Ecto neural progenitor cell (in vitro differentiated cells): ENCODE measurements at places on chromosomes 7 and 10.

GRCh38 chr10:75512203-75512933 is 80.9 kb downstream of the LRMDA start:
- DNase-seq = no peak

GRCh38 chr10:13787015-13787421 is 200.3 kb downstream of the PRPF18 start:
- no peak for DNase-seq

- peak; percentile 82 for DNase-seq
Measured at GRCh38 chr10:20954519-20954918, 57.4 kb upstream of the NEBL start.

- DNase-seq = no peak
Measured at GRCh38 chr10:98980353-98980752, 255.3 kb downstream of the HPSE2 start.

- no peak for DNase-seq
Measured at GRCh38 chr10:2791774-2792443, 275.4 kb upstream of the PFKP start.

- DNase-seq = no peak
Measured at GRCh38 chr7:335358-336148, 45.6 kb downstream of the FOXL3 start.

GRCh38 chr7:158257001-158257400 is 330.6 kb downstream of the PTPRN2 start:
- DNase-seq = no peak

- DNase-seq = no peak
Measured at GRCh38 chr7:139441961-139442360, 41.5 kb downstream of the KLRG2 start.
